ENCODE measurements at places on chromosomes 4 and X.

DNA sequence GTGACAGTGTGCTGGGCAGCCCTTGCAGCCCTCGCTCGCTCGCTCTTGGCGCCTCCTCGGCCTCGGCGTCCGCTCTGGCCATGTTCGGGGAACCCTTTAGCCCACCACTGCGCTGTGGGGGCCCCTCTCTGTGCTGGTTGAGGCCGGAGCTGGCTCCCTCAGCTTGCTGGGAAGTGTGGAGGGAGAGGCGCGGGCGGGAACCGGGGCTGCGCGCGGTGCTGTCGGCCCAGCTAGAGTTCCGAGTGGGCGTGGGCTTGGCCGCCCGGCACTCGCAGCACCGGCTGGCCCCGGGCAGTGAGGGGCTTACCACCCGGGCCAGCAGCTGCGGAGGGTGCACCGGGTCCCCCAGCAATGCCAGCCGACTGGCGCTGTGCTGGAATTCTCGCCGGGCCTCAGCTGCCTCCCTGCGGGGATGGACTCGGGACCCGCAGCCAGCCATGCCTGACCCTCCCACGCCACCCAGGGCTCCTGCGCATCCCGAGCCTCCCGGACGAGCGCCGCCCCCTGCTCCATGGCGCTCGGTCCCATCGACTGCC is 770.1 kb upstream of the GALNTL6 start:
- DNase-seq, result no peak

DNA sequence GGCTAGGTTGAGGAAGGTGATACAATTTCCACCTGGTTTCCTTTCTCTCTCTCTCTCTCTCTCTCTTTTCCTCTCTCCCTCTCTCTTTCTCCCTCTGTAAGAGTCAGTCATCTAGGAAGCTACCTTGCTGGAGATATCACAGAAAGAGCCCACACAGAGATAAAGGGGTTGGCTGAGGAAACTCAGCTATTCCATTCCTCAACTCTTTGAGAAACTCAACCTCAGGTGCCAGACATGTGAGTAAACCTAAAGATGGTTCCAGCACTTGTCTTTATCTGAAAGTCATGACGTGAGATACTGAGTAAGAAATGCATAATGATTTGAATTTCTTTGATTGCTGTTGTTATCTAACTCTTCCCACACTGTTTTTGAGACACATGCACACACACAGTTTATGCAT is 564.0 kb downstream of the SPOCK3 start:
- DNase-seq, result no peak

DNA sequence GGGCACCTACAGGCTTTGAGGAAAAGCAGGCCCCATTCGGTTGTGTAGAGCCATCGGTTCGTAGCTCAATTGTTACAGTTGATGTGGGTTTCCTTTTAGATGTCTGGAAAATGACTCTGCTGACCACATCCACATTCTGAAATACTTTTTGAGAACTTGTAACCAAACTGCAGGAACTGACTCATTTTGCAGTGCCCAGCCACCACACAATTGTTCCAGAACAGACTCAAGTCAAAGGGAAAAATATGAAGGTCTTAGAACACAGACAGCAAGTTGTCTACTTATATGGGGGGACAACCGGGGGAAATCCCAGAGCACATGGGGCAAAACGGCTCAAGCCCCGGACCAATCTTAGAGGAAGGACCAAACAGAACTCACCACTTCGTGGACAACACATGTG is 557.6 kb upstream of the DIPK2B start:
- DNase-seq, result no peak

GRCh38 chr4:92733231-92733630 is 429.5 kb downstream of the GRID2 start:
- no peak for DNase-seq

DNA sequence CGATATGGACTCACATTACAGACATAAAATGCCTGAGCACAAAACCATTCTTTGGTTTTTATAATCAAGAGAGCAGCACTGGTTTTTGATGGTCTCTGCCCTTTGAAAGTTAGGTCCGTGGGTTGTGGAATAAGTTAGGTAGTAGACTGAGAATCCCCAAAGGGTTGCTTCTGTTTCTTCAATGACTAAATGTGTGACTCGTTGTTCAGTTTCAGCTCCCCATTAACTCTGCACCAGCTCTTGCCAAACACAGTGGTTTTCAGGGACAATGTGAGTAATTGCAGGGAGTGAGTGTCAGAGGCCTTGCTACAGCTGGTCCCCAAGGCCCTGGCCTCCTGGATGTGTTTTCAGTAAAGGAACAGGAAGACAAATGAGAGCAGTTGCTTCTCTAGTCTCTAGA is 24.8 kb downstream of the SMIM20 start:
- DNase-seq, result no peak

- no peak for DNase-seq
Measured at GRCh38 chrX:85244450-85245211, 840 bp downstream of the ZNF711 start.

- DNase-seq, result no peak
Measured at GRCh38 chrX:7233580-7234406, 85.8 kb upstream of the PUDP start.

DNA sequence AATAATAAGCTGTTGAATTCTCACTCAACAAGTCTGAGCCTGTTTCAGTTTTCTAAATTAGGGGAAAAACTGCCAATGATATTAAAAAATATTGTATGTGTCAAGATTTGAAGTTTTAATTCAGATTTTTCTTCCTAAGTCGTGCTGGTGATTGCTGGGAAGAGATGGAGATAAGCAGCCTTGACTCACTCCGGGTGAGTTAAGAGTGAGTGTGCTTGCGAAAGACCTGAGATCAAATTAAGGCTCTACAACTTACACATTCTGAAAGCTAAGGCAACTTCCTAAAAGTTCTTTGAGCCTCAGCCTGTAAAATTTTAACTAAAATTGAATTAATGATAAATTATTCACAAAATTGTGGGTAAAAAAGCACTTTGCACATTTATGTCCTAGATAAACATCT is 1441.2 kb downstream of the PCDH7 start:
- DNase-seq, result no peak

DNA sequence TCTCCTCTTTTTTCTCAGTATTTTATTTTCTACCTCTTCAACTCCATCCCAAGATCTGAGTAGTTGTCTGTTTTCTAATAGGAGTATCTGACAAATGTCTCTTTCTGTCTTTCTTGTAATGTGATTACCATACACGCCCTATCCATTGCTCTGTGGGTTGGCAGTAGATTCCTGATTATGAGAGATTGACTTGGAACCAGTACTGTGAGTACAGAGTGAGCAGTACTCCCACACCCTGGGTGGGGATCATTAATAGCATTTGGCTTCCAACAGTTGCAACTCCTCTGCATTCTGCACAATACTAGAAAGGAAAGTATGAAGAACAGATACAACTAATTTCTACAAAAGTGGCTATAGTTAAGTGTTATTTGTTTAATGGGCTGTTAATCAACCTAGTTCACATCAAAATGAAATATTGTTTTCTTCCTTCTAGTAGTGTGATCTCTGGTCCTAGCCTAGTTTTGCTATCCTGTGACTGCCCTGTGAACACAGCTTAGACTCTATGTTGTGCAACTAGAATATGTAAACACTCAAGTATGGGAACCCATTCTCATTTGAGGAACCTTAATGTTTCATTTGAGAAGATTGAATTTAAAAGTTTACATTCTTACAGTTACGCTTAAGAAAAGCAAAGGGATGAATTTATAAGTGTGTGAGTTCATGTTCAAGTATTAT is 112.9 kb downstream of the PTPN13 start:
- no peak for DNase-seq

GRCh38 chr4:108635070-108635655 is 14.8 kb downstream of the RPL34 start:
- DNase-seq, result no peak

DNA sequence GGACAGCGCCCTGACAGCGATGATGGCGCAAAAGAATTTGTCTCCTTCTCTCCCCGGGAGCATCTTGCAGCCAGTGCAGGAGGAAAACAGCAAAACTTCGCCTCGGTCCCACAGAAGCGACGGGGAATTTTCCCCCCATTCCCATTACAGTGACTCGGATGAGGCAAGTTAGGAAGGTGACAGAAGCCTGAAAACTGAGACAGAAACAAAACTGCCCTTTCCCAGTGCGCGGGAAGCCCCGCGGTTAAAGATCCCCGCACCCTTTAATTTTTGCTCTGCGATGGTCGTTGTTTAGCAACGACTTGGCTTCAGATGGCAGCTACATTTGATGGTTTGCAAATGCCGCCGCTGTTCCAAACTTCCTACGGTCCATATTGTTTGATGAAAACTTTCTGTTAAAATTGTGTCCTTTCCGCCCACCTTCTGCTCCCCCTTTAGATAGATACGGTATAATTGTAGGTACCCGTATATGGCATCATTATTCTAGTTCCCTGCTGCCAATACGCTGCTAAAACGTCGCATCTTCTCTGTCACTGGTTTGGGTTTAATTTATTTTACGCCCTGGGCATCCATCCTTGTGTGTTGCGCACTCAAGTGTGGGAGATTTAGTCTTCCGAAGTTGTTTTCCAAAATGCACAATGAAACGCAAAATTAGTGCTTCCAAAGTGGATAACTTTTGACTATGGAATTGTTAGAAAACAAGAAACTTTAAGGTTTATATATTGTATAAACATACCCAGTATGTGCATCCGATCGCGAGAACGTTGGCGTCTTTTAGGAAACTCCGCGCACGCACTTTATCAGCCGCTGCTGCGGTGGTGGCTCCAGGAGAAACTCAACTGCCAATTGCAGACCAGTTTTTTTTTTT is 1.5 kb downstream of the ATOH1 start:
- DNase-seq, result no peak

All from activated CD8-positive, alpha-beta memory T cell treated with anti-CD3 and anti-CD28 coated beads for 1 hour (primary cell).